Effector CD8-positive, alpha-beta T cell (primary cell): ENCODE measurements at places on chromosomes 12 and 14.

DNA sequence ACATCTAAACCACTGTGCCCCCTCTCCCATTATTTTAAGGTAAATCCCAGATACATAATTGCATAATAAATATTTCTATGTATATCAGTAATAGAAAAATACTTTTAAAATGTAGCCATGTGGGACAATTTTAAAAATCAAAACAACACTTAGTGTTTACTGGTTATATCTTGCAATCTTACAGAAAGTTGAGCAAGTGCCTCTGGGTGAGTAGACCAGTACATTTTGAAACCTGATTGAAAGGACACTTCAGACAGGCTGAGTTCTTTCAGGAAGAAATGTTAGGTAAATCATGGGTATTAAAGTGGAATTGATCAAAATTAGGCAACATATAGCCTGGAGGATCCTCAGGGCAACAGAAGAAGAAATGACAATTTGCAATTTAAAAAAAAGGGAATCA, 7.2 kb downstream of the SLC38A4 start:
- DNase-seq = no peak

DNA sequence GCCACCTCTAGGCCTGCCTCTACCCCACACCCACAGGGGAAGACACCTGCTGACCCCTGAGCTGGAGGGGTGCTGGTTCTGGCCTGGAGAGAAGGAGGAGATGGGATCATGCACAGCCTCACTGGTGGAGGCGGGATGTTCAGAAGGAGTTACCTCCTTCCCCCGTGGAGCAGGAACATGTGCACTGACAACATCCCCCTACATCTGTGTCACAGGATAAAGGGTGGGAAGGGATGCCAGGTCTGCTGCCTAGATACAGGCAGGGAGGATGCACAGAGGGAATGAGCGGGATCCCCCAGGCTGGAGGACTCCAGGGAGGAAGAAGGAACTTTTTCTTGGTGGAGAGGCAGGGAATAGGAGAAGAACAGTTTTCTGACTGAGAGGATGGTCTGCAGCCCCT, 8.8 kb downstream of the NRXN3 start:
- no peak for DNase-seq

DNA sequence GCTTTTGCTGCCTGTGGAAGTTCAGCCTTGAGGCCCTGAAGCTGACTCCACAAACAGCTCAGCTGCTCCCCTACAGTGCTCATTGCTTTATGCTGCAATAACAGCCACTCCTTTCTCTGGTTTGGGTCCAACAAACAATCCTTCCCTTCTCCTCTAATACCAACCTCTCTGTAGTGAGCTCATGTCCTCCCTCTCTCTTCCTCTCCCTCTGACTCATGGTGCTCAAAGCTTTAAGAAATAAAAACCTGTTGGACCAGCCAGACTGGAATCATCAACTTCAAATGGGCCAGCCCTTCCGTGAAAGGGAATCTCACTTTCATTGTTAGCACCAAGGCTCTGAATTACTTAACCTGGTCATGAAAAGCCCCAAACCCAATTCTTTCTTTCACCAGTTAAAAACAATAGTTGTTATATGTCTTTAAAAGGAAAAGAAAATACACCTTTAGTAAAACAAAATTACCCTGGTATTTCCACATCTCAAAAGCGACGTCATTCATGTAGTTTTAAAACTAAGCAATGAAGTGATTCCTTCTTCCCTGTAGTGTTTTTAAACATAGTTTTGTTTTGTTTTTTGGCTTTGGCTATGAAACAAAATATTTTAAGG, 126.4 kb downstream of the DUSP6 start:
- no peak for DNase-seq

DNA sequence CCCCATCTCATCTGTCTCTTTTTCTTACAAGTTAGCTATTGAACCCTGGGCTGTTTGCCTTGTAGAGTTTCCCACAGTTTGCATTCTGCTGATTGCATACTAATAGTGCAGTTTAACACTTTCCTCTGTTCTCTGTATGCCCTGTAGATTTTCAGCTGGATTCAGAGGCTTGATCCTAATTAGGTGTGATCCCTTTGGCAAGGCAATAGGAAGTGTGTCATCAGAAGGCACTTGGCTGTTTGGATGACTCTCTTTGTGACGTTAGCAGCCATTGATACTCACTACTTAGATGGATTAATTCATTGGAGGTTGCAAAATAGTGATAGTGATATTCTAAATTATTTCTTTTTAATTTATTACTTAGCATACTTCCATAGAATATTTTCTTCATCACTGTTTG, 33.6 kb downstream of the FUT8 start:
- DNase-seq = no peak

- no peak for DNase-seq
Observed at GRCh38 chr12:93183940-93184671, 193.6 kb upstream of the NUDT4 start.

DNA sequence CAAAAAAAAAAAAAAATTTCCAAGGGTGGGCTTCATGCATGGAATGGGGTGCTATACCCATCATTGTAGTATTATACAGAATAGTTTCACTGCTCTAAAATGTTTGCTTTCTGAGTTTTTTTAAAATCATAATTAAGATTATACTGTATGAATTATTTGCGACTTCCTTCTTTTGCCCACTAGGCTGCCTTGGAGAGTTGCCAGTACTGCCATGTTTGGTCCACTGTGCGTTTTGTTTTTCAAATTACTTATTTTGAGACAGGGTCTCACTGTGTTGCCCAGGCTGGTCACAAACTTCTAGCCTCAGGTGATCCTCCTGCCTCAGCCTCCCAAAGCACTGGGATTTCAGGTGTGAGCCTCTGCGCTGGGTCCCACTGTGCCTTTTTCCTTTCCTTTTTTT, 19.9 kb downstream of the PLBD2 start:
- no peak for DNase-seq

- no peak for DNase-seq
Observed at GRCh38 chr12:51887476-51888315, at the start of gene ANKRD33. Gene ANKRD33, plus strand, starts transcription at chr12:51888103. Its CDS starts 84 bp downstream, at chr12:51888187.

GRCh38 chr12:69168828-69169227, 70.5 kb upstream of the CPSF6 start:
- DNase-seq = no peak

DNA sequence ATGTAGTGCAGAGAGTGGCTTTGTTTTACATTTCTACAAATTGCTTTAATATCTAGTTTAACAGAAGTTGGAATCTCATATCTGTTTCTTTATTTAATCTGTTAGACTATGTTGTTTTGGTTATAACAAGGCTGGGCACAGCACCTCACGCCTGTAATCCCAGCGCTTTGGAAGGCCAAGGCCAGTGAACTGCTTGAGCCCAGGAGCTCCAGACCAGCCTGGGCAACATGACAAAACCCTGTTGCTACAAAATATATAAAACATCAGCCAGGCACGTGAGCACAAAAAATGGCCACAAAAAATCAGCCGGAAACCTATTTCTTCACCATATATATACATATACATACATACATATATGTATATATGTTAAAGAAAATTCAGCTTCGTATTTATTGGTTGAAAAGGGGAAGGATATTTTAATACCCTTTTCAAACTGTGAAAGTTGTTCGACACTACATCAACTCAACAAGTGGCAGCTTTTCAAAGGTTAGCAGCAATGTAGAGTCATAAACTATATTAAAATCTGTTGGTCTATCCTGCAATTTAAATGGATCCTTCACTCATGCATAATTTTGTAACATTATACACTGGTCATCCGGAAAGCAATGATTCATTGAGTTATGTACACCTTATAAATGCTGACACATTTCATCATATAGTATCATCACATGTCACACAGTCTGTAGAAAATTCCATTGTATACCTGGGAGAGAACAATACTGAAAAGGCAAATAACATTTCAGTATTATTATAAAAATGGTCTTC, 7.1 kb downstream of the NR2C1 start:
- DNase-seq = no peak

GRCh38 chr12:59066445-59066844, 146.1 kb upstream of the LRIG3 start:
- no peak for DNase-seq

DNA sequence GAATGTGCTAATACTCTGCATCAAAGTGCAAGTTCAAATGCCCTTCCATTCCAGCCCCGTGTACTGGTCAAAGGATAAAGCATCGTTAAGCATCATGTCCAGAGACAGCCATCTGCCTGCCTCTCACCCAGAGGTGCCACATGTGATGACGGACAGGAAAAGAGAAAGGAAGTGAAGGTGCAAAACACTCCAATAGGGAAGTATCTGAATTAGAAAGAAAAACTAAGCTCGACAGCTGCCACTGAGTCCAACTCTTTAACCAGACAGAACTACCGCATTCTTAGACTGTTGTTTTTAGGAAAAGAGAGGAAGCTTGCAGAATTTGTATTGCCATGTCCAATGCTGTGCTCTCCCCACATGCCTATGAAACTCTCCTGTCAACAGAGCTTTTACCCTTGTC, 465.0 kb upstream of the SOX5 start:
- DNase-seq = no peak

DNA sequence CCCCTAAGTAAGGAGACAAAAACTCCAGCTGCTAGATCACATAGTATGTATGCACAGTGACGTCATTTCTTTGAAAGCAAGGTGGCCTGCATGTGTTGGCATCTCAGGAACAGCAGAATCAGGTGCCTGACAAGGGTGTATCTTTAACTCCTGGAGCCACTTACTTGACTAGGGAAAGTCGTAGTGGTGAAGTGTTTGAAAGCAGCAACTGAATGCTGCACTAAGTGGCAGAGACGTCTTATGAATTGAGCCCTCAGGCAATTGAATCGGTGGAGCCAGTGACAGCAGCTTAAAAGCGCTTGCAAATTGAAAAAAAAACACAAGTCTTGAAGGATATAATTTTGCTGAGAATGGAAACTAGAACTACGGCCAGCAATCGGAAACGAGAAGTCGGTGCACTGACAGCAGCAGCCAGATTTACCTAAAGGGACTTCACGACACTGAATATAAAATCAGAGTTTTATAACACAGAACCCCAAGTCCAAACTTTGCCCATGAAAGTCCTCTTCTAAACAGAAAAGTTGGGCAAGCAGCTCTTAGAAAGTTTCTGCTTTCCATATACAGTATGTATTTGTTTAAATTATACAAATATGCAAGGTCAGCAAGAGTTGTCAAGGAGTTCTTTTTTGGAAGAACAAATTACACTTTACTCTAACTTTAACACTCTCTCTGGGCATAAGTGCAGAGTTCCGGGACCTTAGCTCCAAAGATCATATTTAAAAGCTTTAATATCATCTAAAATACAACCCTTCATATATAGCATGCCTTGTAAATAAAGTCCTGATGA, 1.1 kb downstream of the IGF1 start:
- no peak for DNase-seq

GRCh38 chr14:71264260-71264659, 357.0 kb downstream of the PCNX1 start:
- no peak for DNase-seq

DNA sequence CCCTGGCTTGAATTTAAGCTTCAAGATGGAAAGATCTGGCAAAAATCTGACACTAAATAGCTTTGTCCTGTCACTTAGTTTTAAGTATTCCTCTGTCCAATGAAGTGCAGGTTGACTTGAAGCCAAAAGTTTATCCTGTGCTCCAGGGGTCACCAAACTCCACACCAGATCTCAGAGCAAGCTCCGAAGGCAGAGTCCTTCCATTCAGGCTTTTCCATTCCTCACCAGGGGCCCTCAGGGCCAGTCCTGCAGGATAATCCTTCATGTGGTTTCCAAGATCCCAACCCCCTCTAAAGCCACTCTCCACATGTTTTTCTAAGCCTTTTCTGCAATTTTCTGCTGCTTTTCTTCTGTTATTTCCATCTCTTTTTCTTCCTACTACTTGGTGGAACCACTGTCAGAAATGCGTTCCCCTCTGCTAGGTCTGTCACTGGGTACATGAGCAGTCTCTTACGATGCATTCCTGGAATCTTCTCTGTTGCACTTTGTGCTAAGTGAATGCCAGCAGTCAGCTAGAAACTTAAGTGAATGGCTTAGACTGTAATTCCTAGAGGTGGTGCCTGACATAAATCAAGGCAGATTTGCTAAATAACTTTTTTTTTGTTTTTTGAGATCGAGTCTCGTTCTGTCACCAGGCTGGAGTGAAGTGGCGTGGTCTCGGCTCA, 251.4 kb downstream of the MSRB3 start:
- no peak for DNase-seq

- DNase-seq = no peak
Observed at GRCh38 chr12:116122628-116123027, 154.9 kb downstream of the MED13L start.

GRCh38 chr14:49972131-49972671, 79.3 kb downstream of the ARF6 start:
- DNase-seq = no peak

GRCh38 chr12:127822809-127823411, 444.1 kb upstream of the TMEM132C start:
- DNase-seq = no peak

DNA sequence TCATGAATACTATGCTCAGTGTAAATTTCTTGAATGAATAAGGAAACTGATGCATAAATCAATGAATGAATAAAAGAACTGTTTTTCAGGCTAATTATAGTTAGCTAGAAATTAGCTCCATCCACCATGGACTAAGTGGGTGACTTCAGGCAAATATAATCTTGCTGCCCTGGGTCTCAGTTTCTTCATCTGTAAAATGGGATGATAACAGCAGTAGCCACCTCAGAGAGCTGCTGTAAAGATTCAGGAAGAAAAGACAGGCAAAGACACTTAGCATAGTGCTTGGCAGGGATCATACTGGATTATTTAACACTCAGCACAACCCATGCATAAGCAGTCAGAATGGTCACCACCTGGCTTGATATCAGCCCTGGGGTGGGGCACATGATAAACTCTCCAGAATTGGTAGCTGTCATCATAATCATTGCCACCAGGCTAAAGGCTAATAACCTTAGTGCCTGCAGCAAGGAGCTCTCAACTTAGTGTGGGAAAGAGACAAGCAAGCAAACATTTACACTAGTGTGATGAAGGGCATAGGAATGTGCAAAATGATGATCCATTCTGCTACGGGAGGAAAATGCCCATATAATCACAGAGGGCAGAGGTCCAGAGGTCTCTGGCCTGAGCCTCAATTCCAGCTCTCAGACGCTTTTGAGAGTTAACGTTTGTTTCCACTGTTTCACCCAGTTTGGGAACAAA, 234.7 kb upstream of the TBX3 start:
- DNase-seq = no peak

DNA sequence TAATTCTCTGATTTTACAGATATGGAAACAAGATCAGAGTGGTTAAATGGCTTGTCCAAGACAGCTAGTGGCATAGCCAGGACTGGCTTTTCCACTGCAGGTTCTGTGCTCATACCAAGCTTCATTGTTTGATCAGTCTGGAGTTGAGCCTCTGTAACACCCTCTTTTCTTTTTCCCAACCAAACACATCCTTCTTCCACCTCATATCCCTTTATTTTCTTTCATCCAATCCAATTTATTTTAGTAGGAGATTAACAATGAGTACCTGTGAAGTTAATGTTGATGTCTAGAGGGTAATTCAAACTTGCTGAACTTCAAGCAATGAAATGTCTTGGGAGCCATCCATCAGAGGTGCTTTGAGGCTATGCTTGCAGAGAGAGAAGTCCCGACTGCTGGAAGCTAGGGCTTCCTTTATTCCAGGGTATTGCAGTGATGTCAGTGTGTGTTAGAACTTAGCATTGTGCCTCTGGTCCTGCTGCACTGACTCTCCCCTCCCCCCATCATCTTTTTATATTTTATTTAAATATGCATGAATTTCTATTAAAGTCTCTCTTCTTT, 452.1 kb upstream of the PDE3A start:
- no peak for DNase-seq
